ENCODE measurements at places on chromosomes 3 and 15.

DNA sequence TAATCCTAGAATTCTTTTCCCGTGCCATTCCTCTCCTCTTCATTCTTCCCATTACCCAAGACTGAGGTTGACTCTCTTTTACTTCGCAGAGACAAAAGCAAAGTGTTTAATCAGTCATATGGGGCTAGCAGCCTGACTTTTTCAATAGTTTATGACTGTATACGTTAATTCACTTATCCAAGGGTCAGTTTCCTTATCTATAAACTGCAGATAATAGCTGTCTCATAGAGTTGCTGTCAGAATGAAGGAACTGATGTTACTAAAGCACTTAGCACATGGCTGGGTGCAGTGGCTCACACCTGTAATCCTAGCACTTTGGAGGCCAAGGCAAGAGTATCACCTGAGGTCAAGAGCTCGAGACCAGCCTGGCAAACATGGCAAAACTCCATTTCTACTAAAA lies 43.5 kb upstream of the ULK4 start:
- no peak for DNase-seq

DNA sequence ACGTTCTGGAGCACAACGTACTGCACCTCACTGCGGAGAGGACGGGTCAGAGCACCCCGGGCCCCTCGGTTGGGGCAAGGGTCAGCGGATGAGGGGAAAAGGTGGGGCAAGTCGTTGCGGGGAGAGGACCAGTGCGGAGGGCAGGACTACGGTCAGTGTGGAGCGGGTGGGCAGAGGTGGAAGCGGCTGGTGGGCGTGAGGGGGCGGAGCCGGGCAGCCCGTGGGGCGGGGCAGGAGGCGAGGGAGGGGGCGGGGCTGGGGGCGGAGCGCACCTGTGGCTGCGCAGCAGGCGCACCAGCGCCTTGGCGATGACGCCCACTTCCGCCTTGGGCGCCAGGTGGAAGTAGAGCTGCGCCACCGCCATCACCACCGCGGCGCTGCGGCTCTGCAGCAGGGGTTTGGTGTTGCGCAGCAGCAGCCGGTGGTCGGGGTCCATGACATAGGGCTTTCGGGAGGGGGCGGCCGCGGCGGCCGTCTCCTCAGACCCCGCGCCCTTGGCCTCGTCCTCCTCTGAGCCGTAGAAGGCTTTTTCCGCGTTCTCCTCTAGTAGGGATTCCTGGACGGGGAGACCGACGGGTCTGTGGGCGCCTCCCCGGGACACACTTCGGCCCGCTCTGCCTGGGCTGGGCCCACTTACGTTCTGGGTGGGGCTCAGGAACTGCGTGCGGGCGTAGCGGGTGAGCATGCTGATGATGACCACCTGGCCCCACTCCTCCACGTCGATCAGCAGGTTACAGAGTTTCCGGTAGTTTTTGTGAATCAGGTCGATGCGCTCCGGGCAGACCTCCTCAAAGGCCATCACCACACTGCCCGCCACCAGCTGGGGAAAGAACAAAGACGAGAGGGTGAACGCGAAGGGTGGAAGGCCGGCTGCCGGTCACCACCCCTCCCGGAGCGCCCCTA lies 29.2 kb downstream of the AP3B2 start:
- peak; percentile 54 for DNase-seq

GRCh38 chr3:23867400-23867799 lies 49.4 kb downstream of the NKIRAS1 start:
- no peak for DNase-seq

DNA sequence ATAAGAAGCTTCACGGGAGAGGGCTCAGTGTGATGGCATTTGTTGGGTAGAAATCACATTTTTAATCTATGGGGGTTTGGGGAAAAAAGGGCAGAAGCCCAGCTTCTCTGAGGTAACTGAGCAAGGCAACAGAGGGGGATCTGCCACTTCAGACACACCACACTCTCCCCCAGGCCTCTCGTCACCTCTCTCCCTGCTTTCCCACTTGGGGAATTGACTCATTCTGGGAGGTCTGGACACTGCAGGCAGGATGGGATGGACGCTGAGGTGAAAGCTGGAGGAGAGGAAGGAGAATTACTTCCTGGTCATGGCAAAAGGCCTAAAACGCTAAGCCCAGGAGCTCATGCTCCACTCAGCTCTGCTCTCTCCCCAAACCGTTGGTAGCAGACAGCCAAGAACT lies 33.2 kb downstream of the MYO5C start:
- DNase-seq: no peak

GRCh38 chr15:48644467-48644826 lies 1.1 kb downstream of the FBN1 start:
- no peak for DNase-seq

GRCh38 chr15:39438260-39438659 lies 142.6 kb upstream of the THBS1 start:
- no peak for DNase-seq

DNA sequence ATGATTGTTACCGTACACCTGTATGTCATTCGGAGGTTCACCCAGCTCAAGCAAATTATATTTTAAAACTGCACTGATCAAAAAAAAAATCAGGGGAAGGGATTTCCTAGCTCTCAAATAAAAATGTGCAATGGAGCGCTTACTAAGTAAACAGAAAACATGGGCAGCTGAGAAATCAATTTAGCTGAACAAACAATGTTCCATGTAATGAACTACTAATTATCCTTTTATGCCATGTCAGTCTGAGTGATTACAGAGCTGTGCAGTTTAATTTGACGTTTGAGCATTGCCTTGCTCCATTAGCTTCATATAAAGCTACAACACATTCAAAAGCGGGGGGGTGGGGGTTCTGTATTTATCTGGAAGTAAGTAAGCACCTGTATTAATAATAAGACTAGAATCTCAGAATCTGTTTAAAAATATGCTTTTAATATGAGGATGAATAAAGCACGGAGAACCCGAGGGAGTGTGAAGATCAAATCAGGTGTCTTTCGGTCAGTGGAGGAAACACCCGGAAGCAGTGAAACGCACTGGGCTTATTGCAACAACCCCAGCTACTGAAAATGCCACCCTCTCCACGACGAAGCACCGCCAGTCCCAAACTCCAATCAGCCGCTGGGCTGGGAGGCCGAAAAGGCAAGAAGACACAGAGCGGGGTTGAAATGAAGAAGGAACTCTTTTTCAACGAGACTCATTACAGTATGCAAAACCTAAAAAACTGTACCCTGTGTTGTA lies 196.5 kb upstream of the ATP11B start:
- DNase-seq: no peak

DNA sequence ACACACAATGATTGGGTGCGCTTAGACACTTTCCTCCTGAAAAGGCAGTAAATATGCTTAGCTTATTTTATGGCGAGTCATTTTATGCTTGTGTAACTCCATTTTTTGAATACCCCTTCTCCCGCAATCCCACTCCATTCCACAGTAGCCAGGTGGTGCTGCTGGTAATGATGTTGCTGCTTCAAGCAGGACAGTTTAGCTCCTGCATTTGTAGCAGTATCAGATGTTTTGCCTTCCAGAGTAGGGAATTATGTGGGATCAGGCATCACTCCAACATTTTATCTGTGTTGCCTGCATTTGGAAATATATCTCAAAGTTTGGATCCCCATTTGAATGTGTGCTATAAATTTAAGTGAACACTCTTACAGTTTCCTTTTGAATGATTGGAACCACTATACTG lies 302.1 kb upstream of the SGO1 start:
- DNase-seq: no peak

GRCh38 chr3:74500257-74500656 lies 114.2 kb downstream of the CNTN3 start:
- DNase-seq: no peak

DNA sequence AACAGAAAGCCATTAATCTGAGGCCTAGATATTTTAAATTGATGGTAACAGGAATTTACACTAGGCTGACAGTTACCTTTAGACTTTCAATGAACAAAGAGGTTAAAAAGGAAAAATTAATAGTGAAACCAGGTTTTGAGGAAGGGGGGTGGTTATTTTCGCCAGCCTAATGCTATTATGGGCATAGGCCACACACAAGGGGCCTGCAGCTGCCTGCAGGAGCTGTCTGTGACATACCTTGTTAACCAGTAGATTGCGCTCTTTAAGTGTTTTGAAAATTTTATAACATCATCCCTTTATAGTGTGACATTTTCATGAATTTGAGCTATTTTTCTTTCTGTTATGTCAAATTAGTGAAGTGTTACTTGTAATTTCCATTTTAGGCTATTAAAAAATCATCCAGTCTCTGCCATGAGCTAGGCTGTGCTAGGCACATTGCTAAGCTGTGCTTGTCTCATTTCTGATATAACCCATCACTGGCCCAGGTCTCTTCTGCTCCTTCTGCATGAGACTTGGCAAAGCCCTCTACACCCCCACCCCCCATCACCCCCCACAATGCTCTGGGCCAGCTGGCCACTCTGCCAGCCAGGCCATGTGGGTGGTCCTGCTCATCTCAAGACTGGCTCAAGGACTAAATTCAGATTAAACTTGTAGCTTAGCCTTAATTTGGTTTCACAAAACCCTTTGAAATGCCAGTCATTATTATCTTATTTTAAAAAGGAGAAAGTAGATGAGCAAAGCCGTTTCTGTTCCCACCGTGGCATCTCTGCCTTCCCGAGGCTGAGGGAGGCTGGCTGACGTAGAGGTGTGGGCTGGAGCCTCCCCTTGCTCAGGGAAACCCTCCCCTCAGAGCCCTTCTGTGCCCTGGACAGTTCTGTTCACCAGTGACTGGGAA lies 48.4 kb upstream of the SEC22A start:
- no peak for DNase-seq

GRCh38 chr3:188531210-188531609 lies 377.3 kb downstream of the LPP start:
- no peak for DNase-seq

DNA sequence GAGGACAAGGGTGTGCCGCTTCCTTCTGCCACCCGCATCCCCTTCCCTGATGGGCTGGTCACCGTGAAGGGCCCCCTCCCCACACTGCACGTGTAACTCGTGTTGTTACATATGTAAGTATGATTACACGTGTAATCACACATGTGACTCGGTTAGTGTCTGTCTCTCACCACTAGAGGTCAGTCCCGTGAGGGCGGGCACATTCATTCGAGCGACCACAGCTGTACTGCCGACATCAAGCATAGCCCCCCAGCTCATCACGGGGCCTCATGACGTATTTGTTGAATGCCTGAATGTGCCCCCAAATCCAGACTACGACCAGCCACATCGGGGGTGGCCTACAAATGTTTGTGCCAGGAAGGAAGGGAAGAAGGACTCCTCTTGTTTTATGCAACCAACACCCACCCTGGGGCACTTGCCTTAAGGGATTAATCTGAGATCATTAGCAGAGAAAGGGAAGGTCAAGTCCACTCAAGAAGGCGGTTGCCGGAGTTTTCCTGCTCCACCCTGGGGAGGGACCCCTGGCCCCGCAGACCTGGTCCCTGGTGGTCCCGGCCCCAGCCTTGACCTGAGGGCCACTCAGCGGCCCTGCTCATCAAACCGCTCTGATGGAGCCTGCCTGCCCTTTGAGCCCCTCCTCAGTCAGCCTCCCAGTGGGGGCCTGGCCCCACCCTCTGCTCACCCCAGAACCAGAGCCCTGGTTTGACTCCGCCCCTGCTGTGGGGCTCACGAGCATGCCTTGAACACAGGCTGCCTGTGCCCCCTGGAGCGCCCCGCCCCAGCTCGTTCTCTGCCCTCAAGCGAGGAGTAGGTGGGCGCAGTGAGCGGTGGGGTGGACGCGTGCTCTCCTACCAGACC lies 52.8 kb downstream of the RGMA start:
- peak; percentile 28 for DNase-seq

DNA sequence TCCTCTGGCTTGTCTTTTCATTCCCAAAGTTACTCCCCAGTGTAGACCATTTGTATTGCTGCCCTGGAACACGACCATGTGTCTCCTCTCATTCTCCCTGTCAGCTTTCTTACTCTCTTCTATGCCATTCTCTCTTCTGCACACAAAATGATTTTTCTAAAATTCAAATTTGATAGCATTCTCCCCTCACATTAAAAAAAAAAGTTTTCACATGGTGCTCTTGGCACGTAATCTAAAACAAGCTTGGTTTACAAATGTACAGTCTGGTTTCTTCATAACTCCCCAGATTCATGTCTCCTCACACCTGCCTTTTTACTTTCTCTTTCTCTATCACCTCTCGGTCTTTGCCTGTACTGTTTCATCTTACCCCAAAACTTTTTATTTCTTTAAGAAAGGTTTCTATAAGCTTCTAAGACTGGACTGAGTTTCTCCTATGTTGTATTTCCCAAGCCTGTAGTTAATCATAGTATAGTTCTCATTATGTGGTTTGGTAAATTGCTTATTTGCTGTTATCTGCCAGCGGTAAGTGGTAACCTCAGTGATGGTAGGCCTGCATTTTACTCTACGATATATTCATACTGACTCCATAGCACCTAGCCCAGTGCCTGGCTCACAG lies 31.2 kb downstream of the BCHE start:
- DNase-seq: no peak

GRCh38 chr3:42544492-42545283 lies 37.1 kb downstream of the SEC22C start:
- DNase-seq: no peak

DNA sequence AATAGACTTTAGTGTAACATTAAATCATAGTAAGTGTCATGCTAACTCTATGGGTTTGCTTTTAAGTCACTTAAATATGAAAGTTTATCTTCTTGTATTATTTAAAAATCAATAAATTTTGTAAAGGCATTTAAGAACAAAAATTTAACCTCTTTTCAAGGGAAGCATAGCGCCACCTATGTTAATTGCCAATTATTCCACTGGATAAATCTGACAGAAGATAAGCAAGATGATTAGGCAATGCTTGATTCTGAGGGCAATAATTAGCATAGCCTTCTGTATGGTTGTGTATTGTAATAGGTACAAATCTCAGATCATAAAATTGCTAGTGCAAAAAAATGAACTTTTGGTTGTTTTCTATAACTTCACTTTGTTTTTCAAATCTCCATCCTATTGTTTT lies 560.1 kb downstream of the GRM7 start:
- DNase-seq: no peak

GRCh38 chr3:111594205-111594604 lies 941 bp downstream of the ZBED2 start:
- no peak for DNase-seq

DNA sequence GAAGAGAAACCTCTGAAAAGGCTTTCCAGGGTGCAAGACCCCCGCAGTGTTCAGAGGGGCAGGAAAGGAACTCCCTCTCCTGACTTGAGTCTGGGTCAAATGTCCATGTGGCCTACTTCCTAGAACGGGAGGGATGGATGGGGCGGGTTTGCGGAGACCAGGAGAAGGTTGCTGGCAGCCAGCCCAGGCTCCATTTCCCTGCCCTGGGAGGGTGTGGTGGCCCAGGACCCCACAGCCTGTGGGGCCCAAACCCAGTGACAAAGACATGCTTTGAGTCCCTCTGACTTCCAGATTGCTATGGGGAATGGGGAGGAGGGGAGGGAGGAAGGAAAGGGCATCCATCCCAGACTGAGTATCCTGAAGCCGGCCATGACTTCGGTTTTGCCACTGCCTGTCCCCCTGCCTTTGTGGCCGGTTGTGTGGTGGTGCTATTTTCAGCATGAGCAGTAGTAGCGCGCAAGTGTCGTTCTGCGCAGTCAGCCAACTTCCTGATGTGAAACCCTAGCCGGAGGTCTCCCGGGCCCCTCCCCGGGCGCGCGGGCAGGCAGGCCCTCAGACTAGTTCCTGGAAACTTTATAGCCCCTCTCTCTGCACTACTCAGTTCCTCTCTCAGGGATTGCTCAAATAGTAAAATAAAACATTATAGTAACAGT lies 24.4 kb downstream of the MAGEF1 start:
- no peak for DNase-seq

GRCh38 chr3:141385406-141386125 lies 17.3 kb downstream of the ZBTB38 start:
- no peak for DNase-seq

All from activated gamma-delta T cell treated with anti-CD3 and anti-CD28 coated beads, Interleukin-2, amount 50 U/mL, for 16 hours (primary cell).